NCI-H510A treated with DMSO at 0.1 percent for 48 hours (cell line): ENCODE measurements at places on chromosomes 6 and 20.
A peak's percentile ranks its signal among the peaks of the same experiment; 100 is the strongest.

GRCh38 chr20:61220131-61220530 lies 31.9 kb upstream of the CDH4 start:
- DNase-seq: no peak

GRCh38 chr6:168024951-168025510 lies 27.6 kb downstream of the KIF25 start:
- no peak for DNase-seq

GRCh38 chr20:51532577-51533191 lies 9.8 kb downstream of the NFATC2 start:
- DNase-seq: no peak

GRCh38 chr6:72206606-72207005 lies 320.3 kb downstream of the RIMS1 start:
- DNase-seq: no peak

DNA sequence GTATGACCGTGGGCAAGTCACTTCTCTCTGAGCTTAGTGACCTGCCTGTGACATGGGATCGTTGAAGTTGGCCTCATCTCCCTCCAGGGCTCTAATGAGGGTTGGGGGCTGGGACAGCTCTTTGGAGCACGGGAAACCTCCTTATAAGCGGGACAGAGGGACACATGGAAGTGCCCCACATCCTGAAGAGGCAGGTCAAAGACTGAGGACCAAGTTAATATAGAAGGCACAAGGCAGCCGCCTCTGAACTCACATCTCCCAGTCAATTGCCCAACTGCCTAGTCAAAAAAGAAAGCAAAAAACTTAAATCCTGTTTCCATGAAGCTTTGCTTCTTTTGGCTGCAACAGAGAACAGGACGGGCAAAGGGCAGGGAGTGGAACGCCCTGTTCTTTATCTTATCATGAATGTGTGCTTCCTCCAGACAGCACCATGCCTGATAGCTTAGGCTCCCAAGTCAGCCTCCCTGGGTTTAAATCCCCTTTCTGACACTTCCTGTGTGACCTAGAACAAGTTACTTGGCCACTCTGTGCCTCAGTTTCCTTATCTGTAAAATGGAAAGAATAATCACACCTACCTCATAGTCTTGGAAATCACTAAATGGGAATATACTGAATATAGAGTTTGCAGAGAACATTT lies 27.1 kb downstream of the LBP start:
- no peak for DNase-seq

DNA sequence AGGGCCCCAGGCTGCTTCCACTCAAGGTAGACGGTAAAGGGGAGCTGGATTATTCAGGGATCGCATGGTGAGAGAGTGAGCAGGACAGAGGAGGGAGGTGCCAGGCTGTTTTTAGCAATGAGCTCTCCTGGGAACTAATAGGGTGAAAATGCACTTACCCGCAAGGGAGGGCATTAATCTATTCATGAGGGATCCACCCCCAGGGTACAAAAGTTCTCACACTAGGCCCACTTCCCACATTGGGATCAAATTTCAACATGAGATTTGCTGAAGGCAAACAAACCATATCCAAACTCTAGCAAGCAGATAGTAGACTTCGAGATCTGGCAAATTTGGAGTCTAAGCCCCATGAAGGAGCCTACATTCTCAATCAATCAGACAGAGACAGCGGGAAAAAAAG lies 408.6 kb downstream of the RNF144B start:
- DNase-seq: no peak

- no peak for DNase-seq
Measured at GRCh38 chr20:57829805-57830514, 120.1 kb upstream of the PMEPA1 start.

DNA sequence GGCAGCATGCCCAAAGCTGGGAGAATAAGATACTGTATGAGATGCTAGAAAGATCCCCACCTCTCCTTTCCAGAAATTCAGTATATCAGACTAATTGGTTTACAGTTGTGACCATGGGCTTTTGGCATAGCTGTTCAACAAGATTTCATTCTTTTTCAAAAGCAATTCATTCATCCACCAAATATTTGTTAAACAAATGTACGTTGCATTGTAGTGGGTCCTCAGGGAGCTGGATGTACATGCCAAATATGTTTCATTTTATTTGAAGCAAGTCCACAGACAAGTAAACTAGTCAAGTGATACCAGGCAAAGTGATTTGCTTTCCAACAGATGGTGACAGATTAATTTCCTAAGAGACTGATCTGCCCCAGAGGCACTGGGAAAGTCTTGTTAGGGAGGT lies 85.8 kb upstream of the ESR1 start:
- no peak for DNase-seq

DNA sequence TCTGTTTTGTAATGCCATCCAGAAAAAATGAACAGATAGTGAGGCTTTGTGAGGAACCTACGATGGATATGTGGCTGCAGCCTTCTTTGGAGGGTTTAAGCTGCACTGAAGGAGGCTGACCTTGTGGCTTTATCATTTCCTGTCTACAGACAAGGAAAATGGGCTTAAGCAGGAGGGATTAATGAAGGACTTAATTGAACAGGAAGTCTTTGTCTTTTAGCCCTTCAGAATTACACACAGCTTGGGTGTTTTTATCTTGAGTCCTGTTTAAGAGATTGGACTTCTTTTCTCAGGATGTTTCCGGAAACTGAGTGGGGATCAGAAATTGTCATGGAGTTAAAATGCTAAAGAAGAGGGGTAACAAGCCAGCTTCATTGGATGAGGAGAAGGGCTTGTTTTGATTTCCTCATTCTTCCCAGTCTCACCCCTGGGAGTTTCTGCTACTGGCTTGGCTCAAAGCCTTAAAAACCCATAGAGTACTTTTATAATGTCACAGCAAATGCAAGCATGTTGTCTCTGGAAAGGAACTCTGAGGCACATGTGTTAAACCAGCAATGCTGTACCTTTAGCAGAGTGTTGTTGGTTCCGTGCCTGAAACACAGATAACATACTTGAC lies 193.6 kb downstream of the JARID2 start:
- no peak for DNase-seq

DNA sequence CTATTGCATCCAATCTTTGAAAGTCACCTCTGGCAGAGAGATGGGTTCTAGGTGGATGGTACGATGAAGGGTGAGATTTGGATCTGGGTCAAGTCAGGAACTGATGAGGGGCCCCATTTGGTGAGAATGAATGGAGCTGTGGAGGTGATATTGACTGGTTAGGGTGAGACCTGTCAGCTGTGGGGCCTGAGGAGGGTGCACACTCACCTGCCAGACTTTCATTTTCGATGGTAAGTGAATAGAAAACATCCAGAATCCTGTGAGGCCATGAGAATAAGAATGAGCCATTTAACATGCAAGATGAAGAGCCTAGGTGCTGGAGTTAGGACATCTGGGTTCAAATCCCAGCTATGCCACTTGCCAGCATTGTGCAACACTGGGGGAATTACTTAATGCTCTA lies 6.8 kb downstream of the SUN5 start:
- no peak for DNase-seq

GRCh38 chr6:7784706-7785105 lies 58.8 kb downstream of the BMP6 start:
- DNase-seq: no peak

- DNase-seq: no peak
Measured at GRCh38 chr20:1632178-1632577, 12.4 kb upstream of the SIRPB1 start.

DNA sequence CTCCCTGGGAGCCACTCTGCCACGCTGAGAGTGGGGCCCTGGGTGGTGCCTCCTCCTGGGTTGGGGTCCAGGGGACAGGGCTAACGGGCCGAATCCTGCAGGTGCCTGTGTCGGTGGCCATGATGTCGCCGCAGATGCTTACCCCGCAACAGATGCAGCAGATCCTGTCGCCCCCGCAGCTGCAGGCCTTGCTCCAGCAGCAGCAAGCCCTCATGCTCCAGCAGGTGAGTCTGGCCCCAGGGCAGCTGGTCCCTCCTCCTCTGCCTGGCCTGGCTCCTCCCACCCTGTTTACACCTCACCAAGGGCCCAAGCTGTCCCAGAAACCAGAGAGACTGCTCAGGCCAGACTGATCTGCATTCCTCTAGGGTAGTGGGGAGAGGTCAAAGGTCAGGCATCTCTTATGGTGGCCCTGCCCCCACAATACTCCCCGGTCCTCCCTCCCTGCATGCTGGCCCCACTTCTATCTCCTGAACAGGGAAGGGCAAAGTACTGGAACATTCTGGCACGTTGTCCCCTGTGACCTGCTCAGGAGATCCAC lies 38.6 kb downstream of the FOXP4 start:
- DNase-seq: peak; percentile 74
